ENCODE measurements at places on chromosomes 2 and 18.

DNA sequence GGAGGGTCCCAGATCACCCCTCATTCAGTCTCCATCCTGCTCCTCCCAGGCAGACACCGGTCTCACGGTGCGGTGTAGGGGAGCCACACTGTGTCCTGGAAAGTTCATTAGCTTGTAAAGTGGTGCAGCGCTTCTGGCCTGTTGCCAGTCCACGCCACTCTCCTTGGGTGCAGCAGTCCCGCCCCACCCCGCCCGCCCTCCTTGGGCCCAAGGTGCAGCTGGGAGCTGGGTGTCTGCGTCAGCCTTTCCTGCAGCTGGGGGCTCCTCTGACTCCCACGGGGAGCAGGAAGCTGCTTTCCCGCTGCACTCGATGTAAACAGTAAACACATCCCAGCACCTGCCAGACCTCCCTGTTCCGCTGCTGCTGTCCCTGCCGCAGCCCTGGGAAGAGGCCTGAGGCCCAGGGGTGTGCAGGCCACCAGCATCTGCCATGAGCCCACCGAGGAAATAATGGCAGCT lies 53.8 kb upstream of the ASB18 start:
- no peak for DNase-seq

DNA sequence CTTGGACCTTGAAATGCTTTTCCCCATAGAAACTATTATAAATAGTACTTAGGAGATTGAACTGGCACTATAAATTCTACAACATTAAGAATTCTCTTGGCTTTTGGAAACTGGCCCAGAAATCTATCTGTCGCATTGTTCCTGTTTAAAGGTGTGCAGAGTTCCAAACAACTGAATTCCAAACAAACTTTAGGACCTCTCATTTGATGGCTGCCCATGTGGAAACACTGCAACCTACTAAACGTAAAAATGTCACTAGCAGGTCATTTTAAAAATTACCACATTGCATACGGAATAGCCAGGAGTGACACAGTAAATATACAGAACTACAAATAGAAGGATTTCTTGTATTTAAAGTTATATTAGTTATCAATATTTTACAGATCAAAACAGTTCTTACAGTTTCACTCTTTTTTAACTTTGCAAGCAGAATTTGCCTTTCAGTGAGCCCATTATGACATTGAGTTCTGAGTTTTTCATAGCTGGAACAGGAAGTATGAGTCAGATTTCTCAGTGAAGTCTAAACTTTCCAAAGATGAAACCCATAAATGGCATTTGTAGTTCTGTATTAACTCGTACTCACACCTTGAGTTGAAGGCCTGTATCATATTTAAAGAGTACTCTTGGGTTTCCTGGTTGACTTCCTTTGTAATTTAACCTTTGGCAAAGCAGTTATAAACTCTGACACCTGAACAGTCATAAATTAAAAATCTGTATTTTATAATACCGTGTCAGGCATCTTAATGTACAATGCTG lies 142.3 kb upstream of the BOD1L2 start:
- no peak for DNase-seq

DNA sequence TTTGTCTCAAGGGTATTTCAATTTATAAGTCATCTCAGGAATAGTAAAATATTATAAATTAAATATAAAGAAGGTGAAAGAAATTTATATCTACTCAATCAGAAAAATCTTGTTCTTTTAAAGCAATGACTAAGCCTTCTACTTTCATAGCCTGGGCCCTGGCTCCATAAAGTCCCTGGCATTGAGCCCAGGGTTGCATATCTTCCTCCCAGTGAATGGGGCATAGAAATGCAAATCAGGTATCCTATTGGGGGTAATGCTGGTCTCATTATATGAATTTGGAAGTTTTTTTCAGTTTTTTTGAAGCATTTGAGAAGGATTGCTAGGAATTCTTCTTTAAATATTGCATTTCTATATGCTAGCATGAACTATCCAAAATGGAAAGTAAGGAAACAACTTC lies 73.9 kb upstream of the MC2R start:
- no peak for DNase-seq

DNA sequence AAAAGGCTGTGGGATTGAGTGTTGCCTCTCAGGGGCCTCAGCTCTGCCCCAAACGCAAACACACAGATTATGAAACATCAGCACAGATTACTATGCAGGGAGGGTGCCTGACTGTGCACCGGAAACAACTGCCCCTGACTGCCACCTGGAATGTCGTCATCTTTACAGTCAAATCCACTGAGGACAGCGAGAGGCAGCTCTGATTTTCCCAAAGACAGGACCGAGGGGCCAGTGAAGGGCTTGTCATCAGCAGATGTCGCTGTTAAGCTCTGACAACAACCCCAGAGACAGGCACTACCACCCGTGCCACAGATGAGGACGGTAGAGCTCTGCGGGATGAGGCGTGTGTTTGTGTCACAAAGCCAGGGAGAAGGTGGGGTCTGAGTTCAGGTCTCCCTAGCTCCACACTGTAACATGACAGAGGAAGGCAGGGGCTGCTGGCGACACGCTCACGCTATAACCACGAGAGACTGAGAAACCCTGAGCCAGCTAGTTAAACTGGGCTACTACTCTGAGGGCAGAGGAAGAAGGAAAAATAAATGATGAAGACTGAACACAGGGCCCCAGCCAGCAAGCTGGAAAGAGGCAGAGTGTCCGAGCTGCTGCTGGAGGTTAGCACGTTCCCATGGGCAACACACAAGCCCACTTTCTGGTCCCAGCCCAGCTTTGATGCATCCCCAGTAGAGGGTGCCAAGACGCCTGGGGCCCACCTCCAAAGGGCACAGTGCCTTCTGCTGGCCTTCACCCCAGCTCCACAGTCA lies 47.0 kb downstream of the PARD6G start:
- no peak for DNase-seq

- no peak for DNase-seq
Observed at GRCh38 chr2:136751406-136751805, 13.9 kb upstream of the THSD7B start.

GRCh38 chr2:182933629-182934028 lies 67.2 kb upstream of the FRZB start:
- no peak for DNase-seq

- DNase-seq = no peak
Observed at GRCh38 chr2:21019000-21019677, 24.7 kb downstream of the APOB start.

GRCh38 chr2:231640641-231641111 lies 48.0 kb downstream of the TEX44 start:
- DNase-seq = no peak

GRCh38 chr2:216774620-216775019 lies 79.3 kb upstream of the IGFBP5 start:
- DNase-seq = no peak

- DNase-seq = no peak
Observed at GRCh38 chr2:8337321-8337720, 344.5 kb upstream of the ID2 start.

All from ureter (tissue), 1 donor.